ENCODE measurements at places on chromosomes 3 and 15.

GRCh38 chr3:186461141-186461540 lies 83.0 kb downstream of the CRYGS start:
- no peak for DNase-seq

- DNase-seq, result no peak
Observed at GRCh38 chr3:178990293-178990692, 81.3 kb downstream of the ZMAT3 start.

- no peak for DNase-seq
Observed at GRCh38 chr3:144096016-144096415, 124.4 kb downstream of the DIPK2A start.

- no peak for DNase-seq
Observed at GRCh38 chr3:113532698-113533533, 561 bp downstream of the SIDT1 start.

- no peak for DNase-seq
Observed at GRCh38 chr15:90711842-90712241, 5.3 kb upstream of the BLM start.

- DNase-seq, result no peak
Observed at GRCh38 chr3:155554777-155555451, 190.0 kb downstream of the PLCH1 start.

DNA sequence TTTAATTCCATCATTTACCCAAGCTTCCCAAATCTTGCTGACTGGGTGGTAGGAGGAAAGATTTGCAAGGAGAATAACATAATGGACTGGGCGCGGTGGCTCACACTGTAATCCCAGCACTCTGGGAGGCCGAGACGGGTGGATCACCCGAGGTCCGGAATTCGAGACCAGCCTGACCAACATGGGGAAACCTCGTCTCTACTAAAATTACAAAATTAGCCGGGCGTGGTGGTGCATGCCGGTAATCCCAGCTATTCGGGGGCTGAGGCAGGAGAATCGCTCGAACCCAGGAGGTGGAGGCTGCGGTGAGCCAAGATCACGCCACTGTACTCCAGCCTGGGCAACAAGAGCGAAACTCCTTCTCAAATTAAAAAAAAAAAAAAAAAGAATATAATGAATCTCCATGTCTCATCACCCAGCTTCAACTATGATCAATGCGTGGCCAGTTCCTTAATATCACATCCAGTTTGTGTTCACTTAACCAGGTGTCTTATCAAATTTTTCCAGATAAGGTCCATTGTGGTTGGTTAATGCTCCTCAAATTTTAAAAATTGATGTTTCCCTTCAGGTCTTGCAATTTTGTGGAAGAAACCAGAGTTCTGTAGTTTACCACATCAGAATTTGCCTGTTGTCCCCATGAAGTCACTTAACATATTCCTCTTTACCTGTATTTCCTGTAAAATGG lies 1.3 kb upstream of the ABCF3 start:
- DNase-seq, result no peak

Measured in mesothelial cell of epicardium (in vitro differentiated cells).